ENCODE measurements at places on chromosomes 1 and 21.

DNA sequence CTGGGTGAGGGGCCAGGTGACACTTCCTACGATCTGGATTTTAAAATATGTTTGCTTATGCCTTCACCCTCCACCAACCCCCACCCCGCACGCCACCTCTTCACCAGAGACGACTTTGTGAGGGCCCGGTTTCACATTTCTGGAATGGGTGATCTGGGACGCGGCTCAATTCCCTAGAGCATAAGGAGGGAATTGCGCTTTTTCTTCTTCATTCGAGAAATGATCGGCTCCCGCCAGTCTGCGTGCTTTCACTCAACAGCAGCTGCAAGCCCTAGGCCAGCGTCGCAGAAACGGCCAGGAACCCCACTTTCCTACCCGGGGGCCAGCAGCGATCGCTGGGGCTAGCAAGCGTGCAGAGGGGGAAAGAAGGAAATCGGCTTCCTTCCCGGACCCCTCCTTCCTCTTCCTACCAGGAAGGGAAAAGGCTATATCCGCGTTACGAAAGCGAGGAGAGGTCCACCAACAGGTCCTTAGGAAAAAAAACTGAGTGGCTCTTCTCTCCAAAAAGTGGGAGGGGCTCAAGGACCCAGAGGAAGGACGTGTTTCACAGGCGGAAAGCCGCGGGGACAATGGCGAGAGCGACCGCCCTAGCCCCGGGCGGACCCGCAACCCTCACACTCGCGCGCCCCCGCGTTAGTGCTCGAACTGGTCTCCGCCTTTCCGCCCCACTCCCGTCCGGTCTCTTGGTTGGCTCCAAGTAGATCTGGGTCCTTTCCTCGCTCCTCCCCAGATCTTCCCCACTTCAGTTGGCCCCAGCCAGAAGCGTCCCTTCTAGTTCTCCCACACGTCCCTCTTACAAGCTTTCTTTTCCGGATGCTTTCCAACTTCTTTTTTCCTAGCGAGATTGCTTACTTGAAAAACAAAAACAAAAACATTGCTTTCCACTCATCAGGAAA, 1.1 kb upstream of the ADAMTS1 start:
- no peak for DNase-seq

DNA sequence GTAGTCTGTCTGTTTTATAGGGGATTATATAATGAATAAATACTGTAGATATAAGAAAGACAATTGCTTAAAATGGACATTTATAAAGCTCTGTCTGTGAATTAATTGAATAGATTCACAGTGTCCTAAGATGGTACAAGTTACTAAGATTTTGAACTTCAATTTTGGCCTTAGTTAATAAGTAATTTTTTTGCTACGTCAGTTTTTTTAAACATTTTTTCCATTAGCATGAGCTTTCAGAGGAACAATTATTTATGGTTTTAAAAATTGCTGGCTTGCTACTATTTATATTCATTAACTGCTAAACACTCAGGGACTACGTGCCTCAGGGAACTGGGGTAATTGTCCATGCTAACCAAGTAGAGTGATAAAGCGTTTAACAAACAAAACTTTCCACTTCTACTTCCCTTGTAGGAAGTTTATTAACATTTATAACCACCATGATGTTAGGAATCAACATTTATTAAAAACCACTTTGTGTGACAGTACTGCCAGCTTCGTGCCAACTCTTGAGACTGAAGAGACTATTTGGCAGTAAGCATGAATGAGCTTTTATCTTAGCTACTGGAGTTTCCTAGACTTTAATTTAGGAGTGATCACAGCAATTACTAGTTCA, 65.4 kb upstream of the PTGS2 start:
- DNase-seq: no peak

GRCh38 chr1:41542196-41542930, 57.9 kb upstream of the EDN2 start:
- DNase-seq: no peak

DNA sequence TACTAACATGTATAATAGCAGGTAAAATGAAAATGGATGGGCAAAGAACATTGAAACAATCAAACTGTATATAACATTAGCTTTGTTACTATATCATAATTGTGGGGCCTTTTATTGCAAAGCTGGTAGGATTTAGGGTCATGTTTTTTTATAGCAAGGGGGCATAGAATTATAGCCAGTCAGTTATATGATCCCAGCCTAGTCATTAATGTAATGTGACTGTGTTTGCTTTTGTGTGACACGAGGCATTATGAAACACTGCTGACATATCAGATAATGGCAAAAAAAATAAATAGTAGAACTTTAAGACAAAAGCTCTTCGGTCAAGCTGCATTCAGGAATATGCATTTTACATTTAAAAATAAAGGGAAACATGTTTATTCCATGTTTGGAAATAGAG, 81.3 kb upstream of the ZNF281 start:
- no peak for DNase-seq

GRCh38 chr21:46438241-46438640, 20.4 kb upstream of the DIP2A start:
- no peak for DNase-seq

DNA sequence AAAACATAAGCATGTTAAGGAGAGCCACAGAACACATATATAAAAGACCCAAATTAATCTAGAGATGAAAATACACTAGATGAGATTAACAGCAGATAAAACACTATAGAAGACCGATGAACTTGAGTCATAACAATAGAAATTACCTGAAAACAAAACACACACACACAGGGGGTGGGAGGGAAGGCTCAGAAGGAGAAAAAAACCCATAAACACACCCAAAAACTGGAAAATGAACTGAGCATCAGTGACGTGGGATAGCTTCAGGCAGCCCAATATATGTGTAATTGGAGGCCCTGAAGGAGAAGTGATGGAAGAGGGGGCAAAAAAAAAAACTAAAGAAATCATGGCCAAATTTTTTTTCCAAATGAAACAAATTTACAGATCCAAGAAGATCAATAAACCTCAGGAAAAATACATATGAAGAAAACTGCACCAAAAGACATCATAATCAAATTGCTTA, 11.4 kb downstream of the ALDH9A1 start:
- no peak for DNase-seq
